ENCODE measurements at places on chromosomes 13 and 19.
A peak's percentile ranks its signal among the peaks of the same experiment; 100 is the strongest.

- no peak for DNase-seq
Observed at GRCh38 chr19:1121395-1121794, 17.6 kb downstream of the GPX4 start.

DNA sequence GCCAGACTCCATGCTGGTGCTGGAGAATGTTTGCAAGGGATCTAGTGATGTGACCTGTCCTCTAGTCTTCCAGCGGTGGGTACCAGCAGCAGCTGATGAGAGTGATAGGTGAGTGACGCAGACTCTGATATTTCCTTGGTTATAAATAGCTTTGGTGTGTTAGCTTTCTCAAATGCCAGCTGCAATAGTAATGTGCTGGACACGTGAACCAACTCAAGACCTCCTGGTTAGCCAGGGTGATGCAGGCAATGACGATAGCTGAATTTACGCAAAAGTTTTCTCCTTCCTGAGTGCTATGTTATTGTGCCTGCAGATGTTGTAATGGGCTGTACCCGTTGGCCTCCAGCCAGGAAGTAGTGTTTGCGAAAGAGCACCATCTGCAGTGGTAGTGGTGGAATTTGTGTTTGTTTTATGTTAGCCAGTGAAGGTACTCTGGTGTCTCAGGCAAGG is 129.5 kb downstream of the CYSLTR2 start:
- DNase-seq: no peak

DNA sequence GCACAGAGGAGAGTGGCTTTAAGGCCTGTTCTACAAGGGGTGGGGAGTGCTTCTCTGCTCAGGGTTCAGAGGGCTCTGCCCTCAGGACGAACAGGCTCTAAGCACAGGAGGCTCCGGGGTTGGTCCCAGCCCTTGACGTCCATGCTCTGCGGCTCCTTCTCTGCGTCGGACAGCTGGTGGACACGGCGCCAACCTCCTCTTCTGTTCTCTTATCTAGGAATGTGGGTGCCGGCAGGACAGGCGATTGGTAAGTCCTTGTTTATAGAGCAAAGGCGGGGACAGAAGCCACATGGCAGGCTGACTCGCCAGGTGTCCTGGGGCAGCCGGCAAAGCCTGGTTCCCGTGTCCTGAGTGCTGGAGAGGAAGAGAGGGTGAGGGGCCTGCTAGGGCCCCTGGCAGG is 8.4 kb upstream of the RPS15 start:
- no peak for DNase-seq

- DNase-seq: no peak
Observed at GRCh38 chr19:2495130-2495641, 19.3 kb downstream of the GADD45B start.

GRCh38 chr19:9324584-9324962 is 594 bp downstream of the ZNF559 start:
- no peak for DNase-seq

- DNase-seq: no peak
Observed at GRCh38 chr19:283395-283794, 7.8 kb downstream of the PLPP2 start.

- no peak for DNase-seq
Observed at GRCh38 chr13:91399189-91400062, 1.0 kb downstream of the GPC5 start.

GRCh38 chr19:30778961-30779715 is 407.0 kb downstream of the ZNF536 start:
- no peak for DNase-seq

- DNase-seq: no peak
Observed at GRCh38 chr19:46288896-46289588, 7.8 kb upstream of the HIF3A start.

- DNase-seq: no peak
Observed at GRCh38 chr19:8481201-8481600, 21.2 kb downstream of the PRAM1 start.

DNA sequence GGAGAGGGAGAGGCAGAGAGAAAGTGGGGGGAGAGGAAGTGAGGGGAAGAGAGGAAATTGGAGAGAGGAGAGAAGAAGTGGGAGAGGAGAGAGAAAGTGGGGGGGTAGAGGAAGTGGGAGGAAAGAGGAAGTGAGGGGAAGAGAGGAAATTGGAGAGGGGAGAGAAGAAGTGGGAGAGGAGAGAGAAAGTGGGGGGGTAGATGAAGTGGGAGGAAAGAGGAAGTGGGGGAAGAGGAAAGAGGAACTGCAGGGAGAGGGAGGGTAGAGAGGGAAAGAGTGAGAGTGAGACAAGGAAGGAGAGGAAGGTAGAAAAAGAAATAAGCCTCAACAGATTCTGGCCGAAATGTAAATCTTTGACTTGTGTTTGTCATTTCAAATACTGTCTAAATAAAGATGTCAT is 146.6 kb downstream of the KLF12 start:
- no peak for DNase-seq

- no peak for DNase-seq
Observed at GRCh38 chr19:3161453-3161852, 17.1 kb upstream of the S1PR4 start.

DNA sequence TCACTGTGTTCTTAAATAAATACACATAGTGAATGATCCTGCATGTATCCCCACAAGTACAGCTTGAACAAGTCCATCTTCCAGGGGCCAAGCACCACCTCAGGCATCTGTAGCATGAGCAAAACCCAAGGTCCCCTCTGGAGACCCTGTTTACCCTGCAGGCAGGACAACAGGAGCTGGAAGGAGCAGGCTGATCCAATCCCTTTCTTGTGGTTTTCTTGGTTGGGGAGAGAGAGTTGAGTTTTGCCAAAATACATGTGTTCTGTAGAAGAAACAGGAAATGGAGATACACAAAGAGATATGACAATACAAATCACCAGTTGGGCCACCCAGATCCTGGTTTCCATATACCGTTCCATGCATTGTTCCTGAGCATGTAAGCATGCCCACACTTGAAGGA is 92.8 kb downstream of the SHISA2 start:
- DNase-seq: no peak

- DNase-seq: no peak
Observed at GRCh38 chr19:6215701-6216235, 64.0 kb downstream of the MLLT1 start.

DNA sequence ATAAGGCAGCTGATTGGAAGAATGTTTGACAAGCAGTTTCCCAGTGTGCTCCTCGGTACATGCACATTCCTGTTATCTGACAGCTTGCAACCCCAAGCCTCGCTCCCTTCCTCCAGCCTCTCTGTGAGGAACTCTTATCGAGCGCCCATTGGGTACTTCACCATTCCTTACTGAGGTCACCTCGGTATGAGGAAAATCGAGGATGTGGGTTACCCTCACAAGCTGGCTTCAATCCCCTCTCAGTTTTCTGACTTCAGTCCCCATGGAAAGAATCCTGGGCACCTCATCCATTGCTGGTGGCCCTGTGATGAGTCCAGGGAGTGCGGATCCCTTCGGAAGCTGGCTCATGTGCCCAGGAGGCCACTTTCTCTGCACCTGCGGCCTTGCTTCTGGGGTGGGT is 17.3 kb downstream of the TEX29 start:
- DNase-seq: no peak

GRCh38 chr13:97506511-97506910 is 72.5 kb downstream of the RAP2A start:
- DNase-seq: no peak

DNA sequence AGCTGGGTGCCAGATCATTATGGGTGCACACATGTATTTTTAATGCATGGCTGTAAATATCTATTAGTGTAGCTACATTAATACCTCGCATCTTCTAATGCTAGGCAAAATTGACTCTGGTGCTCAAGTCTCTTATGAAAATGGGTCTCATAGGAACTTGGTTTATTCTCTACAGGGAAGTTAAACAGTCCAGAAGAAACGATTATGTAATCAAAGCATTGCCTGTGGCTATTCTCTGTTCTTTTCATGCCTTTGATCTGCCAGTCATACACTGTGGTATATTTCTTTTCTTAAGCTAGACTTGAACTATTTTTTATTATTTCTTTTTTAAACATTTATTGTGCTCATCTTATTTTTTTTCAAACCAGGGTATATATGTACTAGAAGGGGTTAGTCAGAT is 1015.0 kb downstream of the SLITRK1 start:
- DNase-seq: no peak

GRCh38 chr13:57409121-57409520 is 222.4 kb upstream of the PCDH17 start:
- DNase-seq: no peak

DNA sequence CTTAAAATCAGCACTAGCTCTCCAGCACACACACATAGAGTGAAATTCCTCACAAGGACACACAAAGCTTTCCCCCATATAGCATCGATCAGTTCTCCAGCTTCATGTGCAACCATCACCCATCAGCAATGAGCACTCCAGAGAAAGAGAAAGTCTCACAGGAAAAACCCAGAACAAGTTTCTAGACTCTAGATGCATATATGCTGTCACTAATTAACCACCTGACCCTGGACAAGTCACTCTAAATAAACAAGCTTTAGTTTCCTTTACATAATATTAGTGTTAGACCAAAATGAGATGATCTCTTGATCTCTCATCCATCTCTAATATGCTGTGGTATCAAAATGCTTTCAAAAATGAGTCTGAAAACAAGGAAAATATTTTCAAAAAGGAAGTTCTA is 81.2 kb downstream of the TBC1D4 start:
- no peak for DNase-seq

GRCh38 chr13:73366241-73366640 is 307.4 kb downstream of the KLF5 start:
- DNase-seq: no peak

- DNase-seq: no peak
Observed at GRCh38 chr13:30022256-30022655, 171.8 kb upstream of the UBL3 start.

DNA sequence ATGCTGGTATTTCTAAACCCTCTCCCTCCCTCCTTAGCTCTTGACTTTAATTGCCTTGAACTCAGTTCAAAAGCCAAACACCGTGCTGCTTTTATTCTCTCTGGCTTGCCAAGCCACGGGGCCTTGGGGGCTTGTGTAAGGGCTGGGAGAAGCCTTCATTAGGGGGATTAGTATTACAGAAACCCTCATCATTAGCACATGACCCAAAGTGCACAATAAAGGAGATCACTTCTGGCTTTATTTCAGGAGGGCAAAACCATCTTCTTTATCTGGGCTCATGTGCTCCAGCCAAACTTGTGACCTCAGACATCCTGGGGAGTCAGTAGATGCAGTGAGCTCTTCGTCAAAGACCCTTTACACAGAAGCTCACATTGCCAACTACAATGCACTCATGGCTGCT is at the start of gene DCT:
DCT (minus strand) TSS at position 67 of the 400 bp plus-strand sequence. CDS start 427 bp downstream, outside the sequence.
- peak; percentile 48 for DNase-seq

DNA sequence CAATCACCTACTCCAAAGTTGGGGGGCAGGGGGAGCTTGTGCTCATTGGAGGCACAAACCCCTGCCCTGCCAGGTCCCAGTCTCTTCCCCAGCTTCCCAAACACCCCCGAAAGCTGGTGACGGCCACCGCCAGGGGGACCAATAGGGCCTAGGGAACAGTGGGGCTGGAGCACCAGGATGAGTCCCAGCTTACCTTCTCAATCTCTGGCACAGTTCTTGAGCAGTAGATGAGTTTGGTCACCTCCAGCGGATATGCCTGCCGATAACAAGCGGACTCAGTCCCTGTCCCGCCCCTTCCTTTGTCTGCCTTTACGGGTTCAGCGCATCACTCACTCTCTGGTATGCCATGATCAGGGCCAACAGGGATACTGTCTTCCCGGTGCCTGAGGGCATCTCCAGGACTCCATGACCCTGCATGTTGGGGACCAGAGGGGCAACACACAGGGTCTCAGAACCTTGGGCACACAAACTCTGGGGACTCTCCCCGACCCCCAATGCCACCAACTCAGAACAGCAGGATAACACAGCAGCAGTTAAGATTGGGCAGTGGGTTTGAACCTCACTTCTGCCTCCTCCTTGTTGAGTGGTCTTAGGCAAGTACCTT is 1.5 kb downstream of the ERCC2 start:
- no peak for DNase-seq

DNA sequence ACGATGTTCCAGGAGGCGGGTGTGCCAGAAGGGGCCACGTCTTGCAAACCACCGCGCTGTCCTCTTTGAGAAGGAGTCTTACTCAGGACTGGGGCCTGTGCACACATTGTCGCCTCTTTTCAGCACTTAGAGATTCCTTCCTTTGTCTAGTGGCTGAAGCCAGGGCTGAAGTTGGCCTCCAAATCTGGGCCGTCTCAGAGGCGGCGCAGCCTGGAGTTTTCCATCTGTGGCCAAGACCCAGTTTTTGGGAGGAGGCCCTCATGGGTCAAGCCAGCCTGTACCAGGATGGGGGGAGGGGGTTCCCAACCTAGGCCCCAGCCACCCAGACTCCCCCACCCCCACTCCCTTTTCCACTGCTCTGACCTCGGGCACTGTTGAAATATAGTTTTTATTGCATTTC is 11.8 kb downstream of the ANO8 start:
- DNase-seq: no peak

DNA sequence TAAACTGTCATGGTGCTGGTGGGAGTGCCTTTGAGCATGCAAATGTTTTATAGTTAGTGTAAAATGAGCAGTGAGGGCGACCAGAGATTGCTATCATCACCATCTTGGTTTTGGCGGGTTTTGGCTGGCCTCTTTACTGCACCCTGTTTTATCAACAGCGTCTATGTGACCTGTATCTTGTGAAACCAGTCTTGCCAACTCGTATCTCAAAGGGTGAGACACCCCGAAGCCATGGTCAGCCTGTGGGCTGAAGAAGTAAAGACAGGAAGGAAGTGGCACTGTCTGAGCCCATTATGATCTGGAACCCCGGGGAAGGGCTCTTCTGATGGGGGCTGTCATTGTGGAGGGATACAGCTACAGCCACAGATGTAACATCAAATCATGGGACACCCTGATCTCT is 81.5 kb upstream of the FAM216B start:
- no peak for DNase-seq

DNA sequence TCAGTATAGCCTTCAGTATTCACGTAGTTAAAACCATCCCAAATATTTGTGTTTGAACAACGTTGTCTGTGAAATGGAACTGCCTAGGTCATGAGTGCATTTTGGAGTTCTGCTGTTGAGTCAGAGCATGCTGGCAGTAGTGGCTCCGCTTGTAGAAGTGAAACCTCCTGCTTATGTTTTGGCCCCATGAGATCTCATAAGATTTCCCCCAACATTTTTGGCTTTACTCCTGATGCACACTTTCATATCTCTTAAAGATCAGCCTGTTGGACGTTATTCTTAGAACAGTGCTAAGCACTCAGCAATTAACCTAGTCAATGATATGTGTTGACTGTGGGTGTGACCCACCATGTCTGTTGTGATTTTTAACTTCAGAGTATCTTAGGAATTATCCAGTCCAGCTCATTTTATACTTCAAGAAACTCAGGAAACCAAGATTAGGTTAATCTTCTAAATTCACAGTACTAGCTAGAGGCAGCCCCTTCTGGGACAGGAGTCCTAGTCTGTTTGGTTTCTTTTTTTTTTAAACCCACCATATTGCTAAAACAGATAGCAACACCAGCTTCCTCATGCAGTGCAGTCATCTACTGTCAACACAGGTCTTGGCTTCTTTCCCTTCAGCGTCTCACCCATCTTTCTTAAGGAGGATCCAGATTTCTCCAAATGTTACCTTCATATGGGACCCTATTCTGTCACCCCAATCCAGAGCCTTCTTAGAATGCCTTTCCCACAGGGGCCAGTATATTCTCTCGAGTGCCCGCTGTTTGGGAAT is 26.2 kb downstream of the RAP2A start:
- no peak for DNase-seq

- DNase-seq: no peak
Observed at GRCh38 chr19:30044273-30045248, 102.5 kb downstream of the URI1 start.

GRCh38 chr19:58555920-58556621 is 1.2 kb upstream of the CHMP2A start:
- no peak for DNase-seq

- DNase-seq: no peak
Observed at GRCh38 chr19:49799798-49800376, 13.2 kb downstream of the FUZ start.

- no peak for DNase-seq
Observed at GRCh38 chr19:39415111-39416046, 2.9 kb downstream of the PLEKHG2 start.

All from NCI-H1436 (cell line).